ENCODE measurements at places on chromosomes 2 and 18.

- DNase-seq: no peak
These were observed 33.9 kb downstream of the ST3GAL5 start for GRCh38 chr2:85854897-85855296.

DNA sequence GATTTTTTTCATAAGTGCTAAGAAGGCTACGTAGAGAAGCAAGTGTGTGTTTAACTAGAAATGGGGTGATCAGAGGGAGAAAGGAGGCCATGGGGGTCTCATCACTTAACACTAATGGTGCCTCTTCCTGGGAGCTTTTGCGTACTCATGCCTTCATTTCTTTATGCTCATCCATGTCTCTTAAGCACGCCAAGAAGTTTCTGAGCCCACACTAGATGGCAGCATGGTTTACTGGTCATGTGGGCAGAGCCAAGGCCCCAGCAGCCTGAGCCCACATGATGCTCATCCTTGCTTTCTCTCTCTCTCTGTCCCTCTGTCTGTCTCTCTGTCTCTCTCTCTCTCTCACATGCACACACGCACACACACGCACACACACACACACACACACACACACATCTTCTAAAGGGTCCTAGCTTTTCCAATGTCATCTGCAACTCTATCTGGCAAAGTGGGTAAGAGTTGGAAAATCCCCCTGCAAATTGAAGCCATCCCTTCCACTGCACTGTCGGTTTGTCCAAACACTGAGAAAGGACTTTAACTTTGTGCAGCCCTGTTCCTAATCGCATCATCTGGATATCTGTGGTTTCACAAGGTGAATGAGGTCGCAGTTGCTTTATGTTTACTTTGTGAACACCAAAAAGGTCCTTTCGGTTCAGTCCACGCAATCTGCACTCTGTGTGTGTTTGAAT lies 137.1 kb upstream of the CCDC68 start:
- DNase-seq: no peak

DNA sequence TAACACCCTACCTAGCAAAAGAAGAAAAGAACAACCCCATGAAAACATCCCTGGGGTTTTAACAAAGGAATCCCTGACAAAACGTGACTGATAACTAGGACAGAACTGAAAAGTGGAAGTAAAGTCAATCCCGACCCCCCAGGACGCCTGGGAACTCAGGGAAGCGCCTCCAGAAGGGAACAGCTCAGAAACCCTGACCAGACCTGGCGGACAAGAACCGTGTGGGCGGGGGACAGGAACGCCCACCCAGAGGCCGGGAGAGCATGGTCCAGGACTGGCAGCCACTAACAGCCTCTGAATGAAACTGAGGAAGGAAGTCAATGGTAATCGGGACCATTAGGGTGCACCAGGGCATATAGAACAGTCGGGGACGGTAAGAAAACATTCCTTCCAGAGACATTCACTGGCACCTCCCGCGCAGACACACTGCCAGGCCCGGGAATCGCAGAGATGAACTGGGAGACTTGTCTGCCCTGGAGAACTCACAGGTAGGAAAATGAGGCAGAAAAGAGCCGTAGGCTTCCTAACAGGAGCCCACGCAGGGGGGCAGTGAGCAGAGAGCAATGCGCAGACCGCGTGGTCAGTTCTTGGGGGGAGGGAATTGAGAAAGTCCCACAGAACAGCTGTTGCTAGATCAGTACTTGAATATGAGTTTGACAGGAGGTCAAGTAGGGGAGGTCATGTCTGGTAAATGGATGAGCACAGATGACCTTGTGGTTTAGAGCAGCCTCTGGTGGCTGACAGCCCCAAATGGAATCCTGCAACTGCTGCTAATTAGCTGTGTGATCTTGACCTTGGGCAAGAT lies 1.3 kb upstream of the TBC1D8 start:
- peak; percentile 60 for DNase-seq

- DNase-seq: no peak
These were observed 158.9 kb downstream of the VAPA start for GRCh38 chr18:10072671-10073175.

GRCh38 chr2:241067501-241068135 lies 34.5 kb downstream of the MTERF4 start:
- DNase-seq: no peak

GRCh38 chr2:217325251-217325650 lies 465.4 kb upstream of the TNP1 start:
- DNase-seq: no peak

DNA sequence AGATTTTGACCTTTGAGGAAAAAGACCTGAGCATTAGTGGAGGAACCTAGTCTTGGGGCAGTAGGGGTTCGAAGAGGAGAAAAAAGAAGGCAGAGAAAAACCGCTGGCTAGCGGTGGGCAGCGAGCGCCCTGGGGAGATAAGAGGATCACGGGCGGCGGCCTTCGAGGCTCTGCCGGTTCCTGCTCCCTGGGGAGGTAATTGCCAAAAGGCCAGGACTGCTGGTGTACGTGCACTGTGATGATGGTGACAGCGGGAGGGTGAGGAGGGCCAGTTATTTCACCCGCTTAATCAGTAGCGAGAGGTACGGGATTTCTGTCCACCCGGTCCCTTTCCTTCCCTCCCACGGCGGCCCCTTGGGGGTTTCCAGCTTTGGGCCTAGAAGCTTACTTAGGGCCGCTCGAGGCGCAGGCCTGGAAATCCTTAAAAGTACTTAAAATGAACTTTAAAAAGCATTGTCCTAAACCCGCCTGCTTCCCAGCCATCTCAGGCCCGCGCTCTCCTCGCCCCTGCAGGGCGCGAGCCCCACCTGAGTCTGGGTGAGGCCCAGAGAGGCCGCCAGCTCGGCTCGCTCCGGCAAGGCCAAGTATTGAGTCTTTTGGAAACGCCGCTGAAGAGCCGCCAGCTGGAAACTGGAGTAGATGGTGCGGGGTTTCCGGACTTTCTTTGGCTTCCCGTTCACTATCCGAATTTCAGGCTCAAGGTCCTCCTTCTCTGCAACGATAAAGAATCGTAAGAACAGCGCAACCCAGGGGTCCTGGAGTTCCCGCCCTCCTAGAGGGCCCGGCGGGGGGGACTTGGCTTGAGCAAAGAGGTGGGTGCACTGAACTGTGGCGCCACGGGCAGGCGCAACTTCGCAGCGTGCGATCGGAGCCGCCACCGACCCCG lies 1.5 kb downstream of the DLX2 start:
- DNase-seq: no peak

DNA sequence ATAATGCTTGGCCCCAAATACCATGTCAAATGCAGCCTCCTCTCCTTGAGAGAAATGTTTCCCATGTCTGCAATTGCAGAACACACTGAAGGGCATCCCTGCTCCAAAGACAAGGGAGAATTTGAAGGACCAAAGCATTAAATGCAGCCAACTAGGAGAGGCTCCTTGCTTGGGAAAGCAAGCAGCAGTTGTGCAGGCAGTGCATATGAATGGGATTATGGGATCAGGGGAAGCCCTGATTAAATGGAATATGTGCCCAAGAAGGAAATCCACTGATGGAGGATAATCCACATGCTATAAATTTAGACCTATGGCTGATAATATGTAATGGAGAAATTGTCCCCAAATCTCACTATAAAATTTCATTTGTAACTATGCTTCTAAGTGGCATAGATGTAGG lies 116.1 kb downstream of the NCKAP5 start:
- no peak for DNase-seq

GRCh38 chr2:88351249-88351601 lies 101.3 kb downstream of the FOXI3 start:
- DNase-seq: no peak

DNA sequence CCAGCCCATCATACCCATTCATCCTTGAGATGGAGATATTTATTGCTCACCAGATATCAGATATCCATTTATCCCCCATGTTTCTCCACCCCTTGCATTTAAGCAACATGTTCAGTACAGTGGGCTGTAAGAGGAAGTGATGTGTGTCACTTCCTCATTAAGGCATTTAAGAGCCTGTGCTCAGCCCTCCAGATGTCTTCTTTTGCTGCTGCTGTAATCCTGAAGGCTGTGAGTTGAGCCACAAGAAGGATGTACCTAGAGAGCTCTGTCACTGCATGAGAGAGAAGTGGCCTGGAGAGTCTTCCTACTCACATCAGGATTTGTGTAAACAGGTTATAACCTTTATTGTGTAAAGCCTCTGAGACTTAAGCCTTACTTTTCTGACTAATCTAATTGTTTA lies 151.8 kb upstream of the UNC80 start:
- DNase-seq: no peak

DNA sequence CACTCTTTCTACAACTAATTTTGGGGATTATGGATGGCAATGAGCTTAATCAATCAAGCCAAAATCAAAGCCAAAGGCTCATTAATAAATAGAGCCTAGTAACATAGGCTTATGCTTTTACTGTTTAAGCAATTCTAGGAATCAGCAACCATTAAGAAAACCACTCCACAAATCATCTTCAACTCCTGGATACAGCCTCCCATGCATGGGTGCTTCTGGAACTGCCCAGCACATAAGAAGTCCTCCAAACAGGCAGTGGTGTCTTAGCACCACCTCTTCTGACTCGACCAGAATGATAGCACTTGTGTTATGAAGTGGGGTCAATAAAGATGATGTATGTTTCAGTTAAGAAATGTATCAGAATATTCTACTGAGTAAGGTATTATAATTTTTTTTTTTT lies 104.4 kb upstream of the SERPINE2 start:
- DNase-seq: no peak

- DNase-seq: no peak
These were observed 139.8 kb upstream of the HNMT start for GRCh38 chr2:137824501-137824900.

- DNase-seq: no peak
These were observed 54.0 kb downstream of the COA5 start for GRCh38 chr2:98554116-98554861.

DNA sequence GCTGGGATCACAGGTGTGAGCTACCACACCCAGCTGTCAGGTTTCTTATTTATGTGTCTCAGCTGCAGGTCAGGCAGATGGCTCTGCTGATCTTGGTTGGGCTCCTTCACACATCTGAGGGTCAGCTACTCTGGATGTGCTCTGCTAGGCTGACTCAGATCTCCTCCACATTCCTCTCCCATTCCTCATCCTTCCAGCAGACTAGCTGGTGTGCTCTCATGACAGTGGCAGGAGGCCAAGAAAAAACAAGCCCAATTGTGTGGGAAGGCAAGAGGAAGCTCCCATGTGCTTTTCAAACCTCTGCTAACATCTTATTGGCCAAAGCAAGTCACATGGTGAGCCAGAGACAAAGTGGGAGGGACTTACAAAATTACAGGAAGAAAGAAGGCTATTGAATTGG lies 11.7 kb upstream of the MSH6 start:
- DNase-seq: peak; percentile 31

GRCh38 chr2:42105330-42106256 lies 57.8 kb downstream of the PKDCC start:
- peak; percentile 5 for DNase-seq

DNA sequence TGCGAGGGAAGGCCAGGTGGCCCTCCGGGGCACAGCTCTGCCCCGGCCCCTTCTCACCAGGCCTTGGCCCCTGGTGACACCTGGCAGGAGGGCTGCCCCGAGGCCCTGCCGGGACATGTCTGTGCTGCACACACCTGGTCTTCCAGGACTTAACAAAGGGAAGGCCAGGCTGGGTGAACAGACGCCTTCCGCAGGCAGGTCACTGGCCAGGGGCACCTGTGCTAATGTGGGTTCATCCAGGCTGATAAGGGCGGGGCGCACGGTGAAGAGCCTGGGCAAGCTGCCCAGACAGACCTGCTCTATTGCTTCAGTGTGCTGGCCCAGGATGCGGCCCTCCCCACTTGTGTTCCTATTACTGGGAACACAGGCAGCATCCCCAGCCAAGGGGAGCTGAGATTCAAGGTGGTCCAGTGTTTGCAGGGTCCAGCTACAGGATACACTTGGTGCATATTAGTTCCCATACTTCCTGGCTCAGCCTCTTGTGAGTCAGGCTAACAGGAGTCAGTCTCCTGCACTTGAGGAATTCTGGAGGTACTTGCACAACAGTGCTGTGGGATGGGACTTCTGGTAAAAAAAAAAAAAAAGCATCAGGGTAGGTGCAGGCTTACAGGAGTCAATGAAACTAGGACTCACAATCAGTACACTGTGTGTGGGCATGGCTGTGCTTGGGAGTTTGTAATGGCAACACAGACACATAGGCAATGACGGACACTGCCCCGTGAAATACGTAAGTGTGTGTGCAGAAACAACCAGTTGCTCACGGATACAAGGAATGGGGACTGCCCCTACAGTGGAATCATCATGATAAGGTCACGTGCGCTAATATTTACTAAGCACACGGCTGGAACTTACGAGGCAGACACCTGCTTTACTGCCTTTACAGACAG lies 261.4 kb downstream of the TWIST2 start:
- DNase-seq: peak; percentile 95

- no peak for DNase-seq
These were observed 98.6 kb downstream of the CPO start for GRCh38 chr2:207037896-207038295.

- DNase-seq: no peak
These were observed 698.5 kb downstream of the NR4A2 start for GRCh38 chr2:155633887-155634570.

GRCh38 chr18:69564602-69565001 lies 163.9 kb downstream of the DOK6 start:
- DNase-seq: no peak

- DNase-seq: no peak
These were observed 181.9 kb downstream of the RTP5 start for GRCh38 chr2:242051463-242051862.

DNA sequence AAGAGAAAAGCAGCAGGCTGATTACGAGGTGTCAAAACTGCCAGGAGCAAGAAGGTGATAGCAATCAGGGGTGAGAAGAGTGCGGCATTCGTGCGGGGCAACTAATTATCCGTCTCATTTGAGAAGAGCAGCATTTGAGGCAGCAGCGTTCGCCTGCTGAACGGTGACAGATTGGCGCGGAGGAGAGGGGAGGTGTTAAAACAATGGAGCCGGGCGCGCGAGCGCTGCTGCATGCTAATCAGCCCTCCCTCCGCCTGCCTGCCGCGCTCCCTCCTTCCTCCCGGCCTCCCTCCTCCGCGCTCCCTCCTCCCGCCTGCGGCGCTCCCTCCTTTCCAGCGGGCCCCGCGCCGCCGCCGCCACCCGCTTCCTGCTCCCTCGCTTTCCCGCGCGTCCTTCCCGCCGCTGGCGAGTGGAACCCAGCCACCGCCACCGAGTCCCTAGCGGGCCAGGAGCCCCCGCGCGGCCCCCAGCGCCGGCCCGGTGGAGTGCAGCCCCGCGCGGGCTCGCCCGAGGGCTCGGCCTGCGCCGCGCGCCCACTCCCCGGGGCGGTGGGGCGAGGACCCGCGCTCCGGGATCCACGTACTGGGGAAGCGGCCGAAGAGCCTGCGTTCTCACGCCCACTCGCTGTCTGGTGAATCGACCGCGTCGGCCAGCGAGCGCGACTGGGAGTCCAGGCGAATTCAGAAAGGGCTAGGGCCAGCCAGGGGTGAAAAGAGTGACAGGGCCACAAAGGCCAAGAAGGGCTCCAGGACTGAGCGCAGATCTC lies 69.5 kb upstream of the PSMD14 start:
- DNase-seq: peak; percentile 23

- no peak for DNase-seq
These were observed 6.6 kb downstream of the DLX2 start for GRCh38 chr2:172095905-172096625.

DNA sequence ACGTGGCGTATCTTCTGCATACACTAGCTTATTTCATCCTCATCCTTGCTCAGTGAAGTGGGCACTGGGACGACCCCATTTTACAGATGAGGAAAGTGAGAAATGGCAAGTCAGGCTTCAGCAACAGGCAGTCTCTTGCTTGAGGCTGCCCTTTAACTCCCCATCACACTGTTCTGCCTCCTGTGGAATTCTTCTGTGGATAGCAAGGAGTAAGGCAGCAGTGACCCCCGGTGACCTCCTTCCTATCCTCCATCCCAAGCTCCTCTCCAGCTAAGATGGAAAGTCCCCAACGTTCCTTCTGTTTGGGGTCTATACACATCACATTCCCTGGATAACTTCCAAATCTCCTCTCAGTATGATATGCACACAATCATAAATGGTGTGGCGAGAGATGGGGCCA lies 10.5 kb downstream of the ANKRD29 start:
- DNase-seq: no peak
